ENCODE measurements at places on chromosomes 5 and 9. TPM values are rescaled to one million over a fixed set of nuclear protein-coding genes. Genes with fewer than 3 reads are reported as not detected.

The CCNO gene
- total RNA-seq: 8.5 TPM

The B4GALT7 gene
- total RNA-seq: 34.1 TPM

The DRD1 gene
- total RNA-seq: not detected

The OSTF1 gene
- 42.8 TPM for total RNA-seq

The COL27A1 gene
- 10.2 TPM for total RNA-seq

The NPR3 gene
- 0.08 TPM for total RNA-seq
